Thyroid gland (tissue), 4 donors: ENCODE measurements at places on chromosomes 12 and 14. TPM values are rescaled to one million over a fixed set of nuclear protein-coding genes. Genes with fewer than 3 reads are reported as not detected.
A peak's percentile ranks its signal among the peaks of the same experiment; 100 is the strongest.

Gene TRIM9
- 1.7 TPM for total RNA-seq

Gene PPP4R4
- total RNA-seq = 0.67 TPM

Gene HOXC4
- 0.22 TPM for total RNA-seq

Gene NEDD1
- total RNA-seq = 19.1 TPM

Gene RNASE1
- 81.4 TPM for total RNA-seq

Gene ASCL1
- total RNA-seq = 1.7 TPM

- DNase-seq = no peak
Observed at GRCh38 chr14:32327255-32327961, 1.7 kb upstream of the AKAP6 start.

DNA sequence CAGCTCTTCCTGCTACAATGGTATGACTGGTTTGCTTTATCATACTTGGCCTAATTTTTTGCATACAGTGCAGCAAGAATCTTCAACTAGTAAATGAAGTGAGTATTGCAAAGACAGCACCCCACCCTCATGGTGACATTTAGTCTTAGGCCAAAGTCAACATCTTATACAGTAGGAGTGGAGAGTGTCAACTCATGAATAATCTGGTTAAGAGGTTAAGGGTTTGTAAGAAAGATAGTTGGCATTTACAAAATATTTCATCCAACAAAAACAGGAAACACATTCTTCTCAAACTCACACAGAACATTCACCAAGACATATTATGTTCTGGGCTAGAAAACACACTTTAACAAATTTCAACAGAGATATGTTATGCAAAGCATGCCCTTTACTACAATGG lies 2.2 kb upstream of the OAS1 start:
- no peak for DNase-seq

DNA sequence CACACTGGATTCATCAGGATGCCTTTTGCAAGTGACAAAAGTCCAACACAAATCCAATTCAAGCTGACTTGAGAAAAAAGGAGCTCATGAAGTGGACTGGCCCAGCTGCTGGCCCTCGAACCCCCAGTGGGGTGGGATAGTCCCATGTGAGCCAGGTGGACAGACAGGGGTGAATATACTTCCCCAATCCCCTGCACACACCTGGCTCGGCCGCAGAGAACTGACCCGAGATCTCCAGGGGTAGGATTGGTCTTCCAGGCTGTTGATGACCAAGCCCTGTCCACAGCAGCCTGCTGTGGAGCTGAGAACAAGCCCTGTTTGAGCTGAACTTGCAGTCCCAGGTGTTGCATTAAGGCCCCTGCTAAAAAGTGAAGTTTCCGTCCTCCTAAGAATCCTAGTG lies 56.2 kb downstream of the TPCN1 start:
- no peak for DNase-seq

DNA sequence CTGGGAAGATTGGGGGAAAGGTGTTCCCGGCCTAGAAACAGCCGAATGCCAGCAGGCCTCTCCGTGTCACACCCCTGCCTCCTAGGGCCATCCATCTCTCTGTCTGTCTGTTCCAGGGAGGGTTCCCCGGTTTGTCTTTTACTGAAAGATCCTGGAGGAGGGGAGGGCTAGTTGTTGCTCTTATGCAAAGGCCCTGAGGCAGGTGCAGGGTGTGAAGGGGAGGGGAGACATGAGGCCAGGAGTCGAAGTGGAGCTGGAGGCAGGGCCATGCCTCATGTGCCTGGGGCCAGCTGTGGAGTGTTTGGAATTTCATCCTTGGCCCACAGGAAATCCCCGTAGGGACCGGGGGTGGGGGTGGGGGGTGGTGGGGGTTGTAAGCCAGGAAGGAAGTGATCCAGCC lies 8.7 kb upstream of the RCOR1 start:
- no peak for DNase-seq

GRCh38 chr14:103521438-103521950 lies 1.1 kb downstream of the CKB start:
- DNase-seq = no peak

DNA sequence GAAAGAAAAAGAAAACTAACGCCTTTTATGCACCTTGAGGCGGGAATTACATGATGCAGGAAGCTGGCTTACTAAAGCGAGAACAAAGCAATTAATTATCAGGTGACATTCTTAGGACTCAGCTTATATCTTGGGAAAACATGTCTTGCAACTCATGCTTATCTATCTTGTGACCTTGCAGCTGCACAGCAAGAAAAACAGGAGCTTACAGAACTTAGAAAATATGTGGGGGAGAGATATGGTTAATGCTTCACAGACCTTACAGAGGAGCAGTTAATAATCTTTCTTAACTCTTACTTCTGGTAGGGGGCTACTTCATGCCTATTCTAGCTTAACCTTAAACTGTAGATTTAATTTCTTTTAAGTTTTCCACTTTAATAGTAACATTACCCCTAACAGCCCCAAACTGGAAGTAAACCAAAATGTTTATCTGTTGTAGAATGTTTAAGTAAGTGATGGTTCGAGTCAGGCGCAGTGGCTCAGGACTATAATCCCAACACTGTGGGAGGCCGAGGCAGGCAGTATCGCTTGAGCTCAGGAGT lies 13.2 kb upstream of the OR11G2 start:
- no peak for DNase-seq

- no peak for DNase-seq
Observed at GRCh38 chr14:74929242-74929641, 6.2 kb upstream of the RPS6KL1 start.

DNA sequence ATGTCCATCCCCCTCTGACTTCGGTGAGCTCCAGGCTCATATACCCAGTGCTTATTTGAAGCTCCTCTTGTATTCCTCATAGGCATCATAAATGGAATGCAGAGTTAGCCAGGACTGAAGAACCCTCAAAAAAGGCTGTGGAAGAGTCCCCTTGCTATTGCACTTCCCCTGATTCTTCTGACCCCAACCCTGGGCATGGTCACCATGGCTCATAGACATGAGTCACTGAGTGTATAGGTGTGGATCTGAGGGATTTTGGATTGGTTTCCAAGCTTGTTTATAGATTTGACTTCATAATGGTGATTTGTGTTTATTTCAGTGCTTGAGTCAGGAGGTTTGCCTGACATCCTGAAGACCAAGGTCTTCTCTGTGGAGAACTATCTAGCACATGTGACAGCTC lies 98.4 kb upstream of the SLC38A2 start:
- DNase-seq = no peak

- no peak for DNase-seq
Observed at GRCh38 chr12:59075968-59076490, 155.7 kb upstream of the LRIG3 start.

DNA sequence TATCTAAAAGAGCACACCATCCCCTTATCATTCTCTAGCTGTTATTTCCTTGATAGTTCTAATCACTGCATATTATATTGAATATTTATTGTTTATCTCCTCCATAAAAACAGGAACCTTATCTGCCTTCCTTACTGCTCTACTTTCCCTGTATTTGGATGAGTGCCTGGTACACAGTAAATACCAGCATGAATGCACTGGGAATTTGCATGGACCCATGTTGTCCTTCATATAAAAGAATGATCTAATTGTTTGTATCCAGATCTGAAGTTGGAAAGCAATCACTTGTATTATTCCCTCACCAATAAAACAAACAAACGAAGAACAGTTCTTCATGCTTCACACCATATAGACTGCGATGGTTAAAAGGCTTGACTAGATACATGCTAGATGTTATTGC lies 15.3 kb upstream of the CNOT2 start:
- no peak for DNase-seq

GRCh38 chr12:110932046-110932445 lies 11.7 kb upstream of the MYL2 start:
- DNase-seq = no peak

DNA sequence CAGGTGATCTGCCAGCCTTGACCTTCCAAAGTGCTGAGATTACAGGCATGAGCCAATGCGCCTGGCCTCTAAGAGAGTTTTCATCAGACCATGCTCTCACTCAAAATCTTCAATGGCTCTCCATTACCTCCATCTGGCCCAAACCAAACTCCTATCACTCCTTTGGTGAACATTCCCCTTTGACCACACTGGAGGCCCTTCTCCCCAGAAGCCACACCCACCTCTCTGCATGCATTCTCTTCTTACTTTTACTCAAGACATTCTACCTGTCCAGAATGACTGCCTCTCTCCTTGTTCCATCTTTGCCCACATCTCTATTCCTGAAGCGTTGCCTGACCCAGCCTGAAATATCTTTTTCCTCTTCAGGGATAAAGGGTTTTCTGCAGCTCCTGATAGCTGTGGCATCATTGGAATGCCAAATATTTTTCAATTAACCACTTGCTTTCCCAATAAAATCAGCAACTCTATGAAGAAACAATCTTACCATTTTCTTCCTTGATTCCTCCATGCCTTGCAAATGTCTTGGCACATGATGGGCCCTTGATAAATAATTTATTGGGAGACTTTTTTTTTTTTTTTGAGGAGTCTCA lies 15.5 kb downstream of the PLEK2 start:
- DNase-seq = no peak

DNA sequence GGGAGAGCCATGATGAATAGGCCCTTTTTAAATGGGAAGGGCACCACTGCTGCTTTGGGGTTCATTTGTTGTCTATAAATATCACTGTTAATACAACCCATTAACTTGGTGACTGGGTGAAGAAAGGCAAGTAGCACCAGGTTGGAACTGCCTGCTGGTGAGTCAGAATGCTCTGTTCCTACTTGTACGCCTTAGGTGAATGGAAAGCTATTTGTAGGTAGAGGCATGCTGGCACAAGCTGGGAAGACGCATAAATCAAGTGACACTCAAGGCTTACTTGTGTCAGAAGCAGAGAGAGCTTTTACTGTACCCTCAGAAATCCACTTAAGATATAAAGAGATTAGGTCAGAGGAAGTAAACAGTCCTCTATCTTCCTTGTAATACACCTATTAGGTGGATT lies 142.5 kb downstream of the TMX1 start:
- no peak for DNase-seq

- DNase-seq = peak; percentile 29
Observed at GRCh38 chr12:56128670-56129205, 671 bp downstream of the ESYT1 start.

GRCh38 chr12:818733-819132 lies 66.4 kb downstream of the WNK1 start:
- no peak for DNase-seq

GRCh38 chr14:51877810-51878209 lies 17.4 kb downstream of the GNG2 start:
- DNase-seq = no peak

DNA sequence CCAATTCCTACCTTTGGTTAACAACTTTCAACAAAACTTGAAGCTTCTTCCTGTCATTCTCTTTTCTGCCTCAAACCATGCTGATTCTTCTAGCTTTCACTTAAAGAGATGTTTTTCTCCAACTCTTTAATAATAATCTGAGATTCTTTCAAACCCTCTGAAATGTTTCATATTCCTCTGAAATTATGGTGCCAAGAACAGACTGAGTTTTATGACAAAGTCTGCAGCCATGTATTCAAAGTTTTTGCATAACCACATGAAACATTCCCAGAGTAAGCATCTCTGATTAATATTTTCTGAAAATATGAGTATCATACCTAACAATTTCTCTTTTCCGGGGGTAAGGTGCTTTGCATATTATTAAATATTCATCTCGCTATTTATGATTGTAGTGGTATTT lies 59.1 kb upstream of the DCN start:
- no peak for DNase-seq

GRCh38 chr14:99441157-99441870 lies 39.3 kb downstream of the SETD3 start:
- no peak for DNase-seq

DNA sequence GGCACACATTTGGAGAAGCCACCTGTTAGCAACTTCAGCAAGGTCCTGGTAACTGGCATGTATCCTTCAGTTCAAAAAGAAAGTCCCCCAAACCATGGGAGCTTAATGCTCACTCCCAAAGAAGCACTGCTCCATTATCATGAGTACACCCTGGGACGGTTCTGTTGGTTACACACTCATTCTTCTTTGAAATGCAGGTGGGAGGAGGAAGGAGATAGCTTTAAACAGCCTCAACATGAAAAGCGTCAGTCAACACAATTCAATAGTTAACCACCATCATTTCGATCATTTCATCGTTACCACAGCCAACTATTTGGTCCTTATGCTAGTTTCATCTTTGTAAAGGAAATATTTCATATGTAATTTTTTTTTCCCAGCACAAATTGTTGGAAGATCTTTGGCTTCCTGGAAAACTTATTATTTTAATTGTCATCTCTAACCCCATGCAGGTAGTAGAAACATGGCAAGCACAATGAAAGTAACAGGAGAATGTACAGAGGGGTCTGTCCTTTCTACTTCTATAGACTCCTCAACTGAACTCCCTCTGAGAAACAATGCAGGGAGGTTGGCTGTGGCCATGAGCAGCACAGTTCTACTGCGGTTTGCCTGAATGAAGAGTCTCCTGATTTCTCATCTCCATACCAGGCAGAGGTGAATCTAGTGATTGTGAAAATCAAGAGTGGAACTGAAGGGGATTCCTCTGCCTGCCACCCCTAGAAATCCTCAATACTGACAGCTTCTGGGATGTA lies 196.4 kb upstream of the FOXN3 start:
- no peak for DNase-seq

GRCh38 chr12:31206038-31206670 lies 119.8 kb downstream of the SINHCAF start:
- DNase-seq = no peak

- no peak for DNase-seq
Observed at GRCh38 chr14:88318406-88318805, 4.7 kb downstream of the KCNK10 start.

DNA sequence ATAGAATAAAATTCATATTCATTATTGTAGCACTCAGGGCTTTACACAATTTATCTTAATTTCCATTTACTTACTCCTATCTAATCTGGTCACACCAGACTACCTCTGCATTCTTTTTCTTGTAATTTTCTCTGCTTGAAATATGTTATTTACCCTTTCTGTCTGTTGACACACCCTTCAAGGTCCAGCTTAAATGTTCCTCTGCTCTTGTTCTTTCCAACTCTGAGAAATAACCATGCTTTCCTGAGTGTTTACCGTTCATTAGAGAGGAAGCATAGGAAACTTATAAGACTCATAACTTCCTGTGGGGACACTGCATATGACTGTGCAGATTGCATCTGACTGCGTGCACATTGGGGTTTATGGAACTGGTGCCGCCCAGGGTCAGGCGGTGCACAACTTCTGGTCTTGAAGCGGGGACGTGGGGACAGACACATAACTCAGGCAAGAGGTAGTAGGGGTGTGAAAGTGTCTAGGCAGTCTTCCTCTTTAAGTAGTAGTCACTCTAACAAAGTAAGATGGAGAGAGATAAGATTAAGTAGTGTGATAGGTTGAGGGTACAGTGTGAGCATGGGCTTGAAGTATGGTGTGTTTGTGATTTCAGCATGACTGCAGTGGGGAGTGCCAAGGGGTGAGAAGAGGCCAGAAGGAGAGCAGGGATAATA lies 42.6 kb upstream of the FOXJ2 start:
- DNase-seq = peak; percentile 7

- DNase-seq = no peak
Observed at GRCh38 chr12:71949646-71950045, 11.0 kb downstream of the TPH2 start.

DNA sequence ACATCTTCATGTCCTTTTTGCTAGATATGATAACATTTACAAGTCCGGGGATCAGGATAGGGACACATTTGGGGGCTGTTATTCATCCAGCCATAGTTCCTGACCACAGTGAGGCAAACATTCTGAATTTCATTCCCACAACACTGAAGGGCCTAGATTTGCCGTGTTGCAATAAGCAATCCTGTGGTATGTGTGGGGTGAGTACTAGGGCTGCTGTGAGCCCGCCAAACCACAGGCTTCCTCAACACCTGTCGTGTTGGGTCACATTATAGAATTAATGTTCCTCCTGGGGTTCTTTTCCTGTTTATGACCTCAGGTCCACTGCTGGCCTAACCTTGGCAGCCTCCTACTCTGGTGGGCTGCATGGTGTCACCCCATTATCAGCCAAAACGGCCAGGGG lies 119.2 kb downstream of the TBC1D30 start:
- no peak for DNase-seq

- no peak for DNase-seq
Observed at GRCh38 chr14:35398071-35398584, 6.4 kb downstream of the NFKBIA start.
